Psoas muscle (tissue), 8 donors: ENCODE measurements at places on chromosomes 1 and 21. TPM values are rescaled to one million over a fixed set of nuclear protein-coding genes. Genes with fewer than 3 reads are reported as not detected.

The PDE4B gene
- total RNA-seq, result 8.6 TPM

The DENND2C gene
- total RNA-seq, result 13.3 TPM

The CNIH3 gene
- total RNA-seq, result 1.4 TPM

The OR2T35 gene
- not detected for total RNA-seq

The CLCA1 gene
- 0.09 TPM for total RNA-seq

The RSPO1 gene
- total RNA-seq, result not detected

The CPT2 gene
- 21.7 TPM for total RNA-seq

The GUCA2B gene
- total RNA-seq, result not detected

The OR2T33 gene
- not detected for total RNA-seq

GRCh38 chr1:211347077-211347844 lies 20.6 kb downstream of the TRAF5 start:
- DNase-seq, result no peak

DNA sequence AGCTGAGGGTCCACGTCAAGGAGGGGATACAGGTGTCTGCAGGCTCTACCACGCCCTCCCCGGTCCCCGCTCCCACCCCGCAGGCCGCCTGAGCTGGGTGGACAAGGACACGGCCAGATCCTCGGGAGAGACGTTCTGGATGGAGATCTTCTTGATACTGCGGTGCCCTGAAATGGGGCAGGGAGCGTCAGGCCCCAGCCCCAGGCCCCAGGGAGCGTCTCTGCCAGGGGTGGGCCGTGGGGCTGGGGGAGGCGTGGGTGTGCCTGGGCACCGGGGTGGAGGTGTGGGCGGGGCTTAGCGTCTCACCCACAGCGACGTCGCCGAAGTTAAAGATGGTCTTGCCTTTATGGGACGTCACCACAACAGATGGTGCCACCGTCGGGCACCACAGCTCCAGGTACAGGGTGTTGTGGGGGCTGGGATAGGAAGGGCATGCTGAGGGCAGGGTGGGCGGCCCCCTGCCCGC lies 7.3 kb upstream of the TMEM52 start:
- no peak for DNase-seq

DNA sequence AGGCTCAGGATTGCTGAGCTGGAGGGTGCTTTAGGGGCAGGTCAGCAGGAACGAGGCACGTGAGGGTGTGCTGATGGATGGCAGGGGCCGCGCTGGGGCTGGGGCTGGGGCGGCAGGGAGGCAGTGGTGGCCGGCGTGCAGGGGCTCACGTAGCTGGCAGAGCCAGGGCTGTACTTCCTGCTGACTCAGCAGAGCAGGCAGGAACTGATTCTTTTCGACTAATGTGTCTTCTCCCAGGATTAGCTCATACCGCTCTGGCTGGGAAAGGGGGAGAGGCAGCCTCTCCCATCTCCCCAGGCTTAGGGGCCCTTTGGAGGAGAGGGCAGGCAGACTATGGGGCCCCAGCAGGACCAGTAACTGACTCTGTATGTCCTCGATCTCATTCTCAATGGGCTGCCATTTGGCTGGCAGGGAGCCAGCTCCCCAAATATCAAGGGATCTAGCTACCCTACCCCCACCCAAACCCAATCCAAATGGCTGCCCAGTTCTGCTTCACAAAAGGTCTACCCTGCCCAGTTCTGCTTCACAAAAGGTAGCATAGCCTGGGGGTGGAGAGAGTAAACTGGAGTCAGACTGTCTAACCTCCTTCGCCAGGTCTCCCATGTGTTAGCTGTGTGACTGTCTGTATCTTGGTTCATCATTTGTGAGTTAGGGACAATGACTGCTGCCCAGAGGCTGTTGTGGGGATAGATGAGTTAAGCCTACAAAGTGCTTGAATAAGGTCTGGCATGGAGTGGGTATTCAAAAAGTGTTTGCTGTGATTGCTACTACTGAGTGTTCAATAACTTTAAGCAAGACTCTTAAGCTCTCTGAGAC lies 100.1 kb upstream of the SLC2A1 start:
- DNase-seq, result no peak

DNA sequence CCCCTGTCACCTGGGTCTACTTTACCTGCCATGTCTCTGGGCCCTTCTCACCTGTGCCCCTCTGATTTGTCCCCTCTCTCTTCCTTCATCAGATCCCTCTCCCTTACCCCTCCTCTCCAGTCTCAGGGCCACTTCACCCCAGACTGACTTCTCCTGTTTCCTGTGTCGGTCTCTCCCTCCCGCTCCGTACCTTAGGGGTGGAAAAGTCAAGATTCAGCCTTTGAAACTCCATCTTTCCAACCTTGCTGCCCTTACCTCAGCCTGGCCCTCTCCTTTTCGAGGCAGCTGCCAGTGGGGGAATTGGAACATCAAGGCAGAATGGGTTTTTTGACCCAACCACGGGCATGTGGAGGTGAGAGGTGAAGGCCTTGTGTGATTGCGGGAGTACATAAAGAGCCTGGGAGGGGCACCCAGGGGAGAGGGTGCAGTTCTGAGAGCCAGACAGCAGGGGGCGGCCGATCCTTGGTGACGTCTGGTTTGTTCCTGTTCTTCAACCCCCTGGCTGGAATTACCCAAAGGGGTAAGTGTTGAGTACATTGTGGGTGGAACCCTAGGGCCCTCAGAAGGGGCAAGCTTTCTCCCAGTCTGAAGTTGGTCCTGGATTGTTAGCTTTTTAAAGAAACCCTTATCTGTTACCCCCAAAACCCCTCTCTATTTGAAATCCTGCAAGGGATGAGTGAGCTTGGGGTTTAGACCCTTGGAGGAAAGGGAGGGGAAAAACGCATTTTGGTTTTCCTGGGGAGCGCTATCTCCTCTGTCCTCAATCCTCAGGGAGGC lies 12.3 kb upstream of the DMBX1 start:
- peak; percentile 69 for DNase-seq

DNA sequence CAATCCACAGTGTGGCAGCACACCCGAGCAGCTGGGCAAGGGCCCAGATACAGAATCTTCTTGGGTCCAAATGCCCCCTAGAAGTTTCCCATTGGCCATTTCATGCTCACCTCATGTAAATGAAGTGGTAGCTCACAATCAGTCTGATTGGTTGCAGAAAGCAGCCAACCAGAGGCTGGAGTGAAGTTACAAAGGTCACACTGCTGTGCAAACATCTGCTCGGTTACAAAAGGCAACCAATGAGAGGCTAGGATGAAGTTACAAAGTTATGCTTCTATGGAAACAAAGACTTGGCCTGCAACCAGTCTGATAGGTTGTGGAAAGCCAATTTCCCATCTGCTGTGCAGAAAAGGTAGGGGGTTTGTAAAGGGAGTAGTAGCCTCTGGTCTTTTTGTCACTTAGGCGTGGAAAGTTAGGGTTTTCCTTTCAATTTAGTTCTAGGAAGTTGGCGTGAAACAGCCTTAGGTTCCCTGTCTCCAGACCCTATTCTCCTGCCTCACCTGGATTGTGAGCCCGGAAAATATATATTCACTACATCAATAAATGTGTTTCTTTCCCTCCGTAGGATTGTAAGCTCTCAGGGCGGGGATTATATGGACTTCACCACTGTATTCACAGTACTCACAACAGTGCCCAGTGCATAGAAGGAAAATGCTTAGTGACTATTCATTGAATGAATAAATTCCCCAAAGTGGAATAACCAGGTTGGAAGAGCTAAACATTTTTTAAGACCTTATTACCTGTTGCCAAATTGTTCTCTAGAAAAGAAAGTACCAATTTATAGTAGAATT lies 91.9 kb downstream of the URB2 start:
- DNase-seq, result no peak

GRCh38 chr1:211865180-211865579 lies 34.6 kb upstream of the LPGAT1 start:
- no peak for DNase-seq

DNA sequence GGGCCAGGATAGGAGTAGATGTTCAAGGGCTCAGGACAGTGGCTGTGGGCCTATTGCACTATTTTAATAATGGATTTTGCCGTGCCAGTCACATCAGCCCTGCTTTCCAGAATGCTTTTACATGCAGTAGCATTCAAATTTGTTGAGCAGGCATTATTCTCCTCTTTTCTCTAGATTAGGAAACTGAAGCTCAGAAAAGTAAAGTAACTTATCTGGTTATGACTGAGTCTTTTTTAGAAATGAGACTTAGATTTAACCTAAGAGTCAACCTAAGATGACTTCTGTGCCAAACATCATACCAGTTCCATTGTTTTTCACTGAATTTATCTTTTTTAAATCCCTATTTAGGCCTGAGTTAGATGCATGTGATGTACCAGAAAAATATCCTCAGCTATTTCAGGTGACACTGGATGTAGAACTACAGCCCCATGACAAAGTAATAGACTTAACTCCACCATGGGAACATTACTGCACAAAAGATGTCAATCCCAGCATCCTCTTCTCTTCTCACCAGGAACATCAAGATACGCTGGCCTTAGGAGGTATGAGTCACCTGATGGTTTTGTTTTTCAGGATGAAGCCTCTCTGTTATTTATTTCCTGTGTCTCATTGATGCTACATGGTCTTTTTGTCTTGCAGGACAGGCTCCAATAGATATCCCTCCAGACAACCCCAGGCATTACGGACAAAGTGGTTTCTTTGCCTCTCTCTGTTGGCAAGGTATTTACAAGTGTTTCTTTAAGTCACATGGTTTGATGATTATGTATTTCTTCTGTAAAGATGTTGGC lies 31.4 kb upstream of the LEPR start:
- no peak for DNase-seq

GRCh38 chr1:101004670-101005069 lies 20.9 kb downstream of the DPH5 start:
- DNase-seq, result no peak

DNA sequence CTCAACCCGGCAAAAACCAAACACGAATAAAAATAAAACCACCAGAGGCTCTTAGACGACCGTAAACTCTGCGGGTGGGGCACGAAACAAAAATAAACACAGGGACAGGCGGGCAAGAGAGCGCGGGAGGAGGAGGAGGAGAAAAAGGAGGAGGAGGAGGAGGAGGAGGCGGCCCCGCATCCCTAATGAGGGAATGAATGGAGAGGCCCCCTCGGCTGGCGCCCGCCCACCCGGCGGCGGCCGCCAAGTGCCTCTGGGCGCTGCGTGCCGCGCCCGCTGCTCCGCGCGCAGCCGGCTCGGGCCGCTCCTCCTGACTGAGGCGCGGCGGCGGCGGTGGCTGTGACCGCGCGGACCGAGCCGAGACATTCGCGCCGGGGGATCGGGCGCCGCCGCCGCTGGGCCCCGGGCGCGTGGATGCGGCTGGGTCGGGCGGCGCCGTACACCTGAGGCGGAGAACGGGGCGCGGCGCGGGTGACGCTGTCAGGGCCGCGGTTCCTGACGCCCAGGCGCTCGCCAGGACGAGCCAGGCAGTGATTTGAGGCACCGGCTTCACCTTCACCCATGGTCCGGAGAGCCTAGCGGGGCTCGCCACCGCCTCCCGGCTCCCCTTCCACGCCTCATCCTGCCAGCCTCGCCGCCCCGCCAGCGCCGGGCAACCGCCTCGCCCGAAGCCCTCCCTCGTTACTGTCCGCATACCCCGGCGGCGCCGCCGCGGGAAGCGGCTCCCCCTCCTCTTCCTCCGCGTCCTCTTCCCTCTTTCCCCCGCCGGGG lies at the start of gene MARK1:
Gene MARK1 (plus strand): TSS at position 229 of the 771 bp plus-strand sequence. CDS start 687 bp downstream, outside the sequence.
- peak; percentile 67 for DNase-seq

DNA sequence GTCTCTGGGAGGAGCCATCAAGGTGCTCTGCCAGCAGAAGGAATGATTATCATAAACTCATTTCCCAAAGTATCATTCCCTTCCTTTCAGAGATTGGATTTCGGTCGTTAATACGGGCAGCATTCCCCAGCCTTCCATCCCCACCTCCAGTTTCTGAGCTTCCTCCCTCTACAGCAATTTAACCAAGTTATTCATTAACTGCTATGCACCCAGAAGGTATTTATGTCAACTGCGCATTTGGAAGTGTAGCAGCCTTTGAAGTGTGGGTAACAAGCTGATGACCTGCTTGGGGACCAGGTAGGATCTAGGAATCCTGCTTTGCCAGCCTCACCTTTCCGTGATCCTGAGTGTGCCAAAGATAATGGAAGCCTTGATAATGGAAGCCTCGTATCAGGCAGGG lies 172.4 kb upstream of the IGSF21 start:
- DNase-seq, result no peak

GRCh38 chr1:17768651-17769241 lies 13.6 kb downstream of the ACTL8 start:
- peak; percentile 65 for DNase-seq

GRCh38 chr1:34477632-34478141 lies 277.2 kb upstream of the GJB5 start:
- DNase-seq, result no peak

- no peak for DNase-seq
Observed at GRCh38 chr1:210373628-210373877, 44.9 kb downstream of the HHAT start.

DNA sequence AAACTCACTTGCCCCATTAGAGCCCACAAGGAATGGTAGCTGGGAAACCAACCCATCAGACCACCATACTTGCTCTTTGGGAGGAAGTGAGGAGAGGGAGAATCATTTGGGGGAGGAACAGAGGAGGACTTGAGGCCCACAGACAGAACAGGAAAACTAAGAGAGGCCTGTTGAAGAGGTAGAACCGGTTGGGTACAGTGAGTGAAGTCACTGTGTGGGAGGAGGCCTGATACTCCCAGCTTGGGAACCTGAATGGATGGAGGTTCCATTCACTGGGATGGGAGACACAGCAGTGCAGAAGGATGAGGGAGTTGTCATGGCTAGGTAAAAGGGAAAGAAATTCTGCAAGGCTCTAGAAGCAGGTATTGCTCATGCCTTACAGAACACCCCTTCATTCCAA lies 63.4 kb upstream of the PSEN2 start:
- DNase-seq, result no peak

DNA sequence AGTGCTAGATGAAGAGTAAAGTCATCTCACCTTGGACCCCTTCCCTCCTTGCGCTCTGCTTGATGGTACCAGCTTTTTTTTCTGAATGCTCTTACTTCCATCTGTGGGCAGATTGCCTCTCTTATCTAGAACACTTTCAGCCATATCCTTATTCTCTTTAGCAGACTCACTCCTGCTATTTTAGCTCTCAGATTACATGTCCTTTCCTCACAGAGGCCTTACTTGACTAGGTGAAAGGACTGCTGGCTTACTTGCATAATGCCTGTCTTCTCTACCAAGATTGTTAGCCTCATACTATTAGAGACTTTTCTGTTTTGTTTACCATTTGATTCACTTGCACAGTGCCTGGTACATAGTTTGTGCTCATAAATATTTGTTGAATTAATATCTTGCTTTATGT lies 9.3 kb downstream of the IFI44 start:
- no peak for DNase-seq

DNA sequence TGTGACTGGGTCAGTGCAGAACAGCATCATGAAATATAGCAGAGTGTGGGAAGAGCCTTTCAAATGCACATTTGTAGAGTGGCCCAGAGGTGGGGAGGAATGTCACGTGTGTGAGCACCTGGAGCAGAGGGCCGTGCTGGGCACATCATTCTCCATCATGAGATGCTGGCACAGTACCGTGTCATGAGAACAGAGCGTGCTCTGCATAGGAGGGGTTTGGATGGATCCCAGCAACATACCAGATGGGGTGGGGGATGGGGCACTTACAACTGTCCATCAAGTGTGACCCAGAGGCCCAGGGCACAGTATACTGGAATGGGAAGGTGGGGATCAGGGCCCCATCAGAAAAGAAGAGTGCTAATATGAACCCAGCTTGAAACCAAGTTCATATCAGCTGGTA lies 182.0 kb downstream of the LMX1A start:
- DNase-seq, result no peak
